ENCODE measurements at places on chromosomes 16 and 17.

- DNase-seq: no peak
Measured at GRCh38 chr17:7515911-7516610, 31.9 kb downstream of the POLR2A start.

DNA sequence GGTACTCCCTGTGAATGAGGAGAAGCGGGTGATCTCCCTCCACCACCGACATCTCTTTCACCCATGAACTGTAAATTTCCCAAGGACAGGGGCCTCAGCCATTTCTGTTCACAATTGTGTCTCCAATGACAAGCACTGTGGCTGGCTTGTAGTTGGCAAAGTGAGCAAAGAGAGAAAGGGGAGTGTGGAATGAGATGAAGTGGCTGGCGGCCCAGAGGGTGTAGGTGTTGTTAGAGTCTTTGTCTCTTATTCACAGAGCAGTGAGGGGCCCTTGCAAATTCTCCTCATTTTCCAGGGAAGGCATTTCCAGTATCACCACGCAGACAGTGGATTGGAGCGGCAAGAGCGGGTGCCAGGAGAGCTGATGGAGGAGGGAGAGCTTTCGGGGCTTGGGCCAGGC is 411.7 kb upstream of the EEF2KMT start:
- DNase-seq: no peak

DNA sequence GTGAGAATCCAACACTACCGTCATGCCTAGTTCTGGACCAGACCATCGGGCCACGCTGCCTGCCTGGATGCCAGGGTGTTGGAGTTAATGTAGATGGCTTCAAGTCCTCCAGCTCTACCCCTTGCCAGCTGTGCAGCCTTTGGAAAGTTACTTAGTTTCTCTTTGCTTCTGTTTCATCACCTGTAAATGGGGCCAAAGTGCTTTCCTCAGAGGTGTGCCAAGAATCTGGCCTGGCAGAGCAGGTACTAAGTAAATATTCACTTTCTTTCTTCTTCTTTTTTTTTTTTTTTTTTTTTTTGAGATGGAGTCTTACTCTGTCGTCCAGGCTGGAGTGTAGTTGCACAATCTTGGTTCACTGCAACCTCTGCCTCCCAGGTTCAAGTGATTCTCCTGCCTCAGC is 159.5 kb upstream of the RPL38 start:
- no peak for DNase-seq

- no peak for DNase-seq
Measured at GRCh38 chr17:5331506-5331905, 49.4 kb downstream of the RABEP1 start.

DNA sequence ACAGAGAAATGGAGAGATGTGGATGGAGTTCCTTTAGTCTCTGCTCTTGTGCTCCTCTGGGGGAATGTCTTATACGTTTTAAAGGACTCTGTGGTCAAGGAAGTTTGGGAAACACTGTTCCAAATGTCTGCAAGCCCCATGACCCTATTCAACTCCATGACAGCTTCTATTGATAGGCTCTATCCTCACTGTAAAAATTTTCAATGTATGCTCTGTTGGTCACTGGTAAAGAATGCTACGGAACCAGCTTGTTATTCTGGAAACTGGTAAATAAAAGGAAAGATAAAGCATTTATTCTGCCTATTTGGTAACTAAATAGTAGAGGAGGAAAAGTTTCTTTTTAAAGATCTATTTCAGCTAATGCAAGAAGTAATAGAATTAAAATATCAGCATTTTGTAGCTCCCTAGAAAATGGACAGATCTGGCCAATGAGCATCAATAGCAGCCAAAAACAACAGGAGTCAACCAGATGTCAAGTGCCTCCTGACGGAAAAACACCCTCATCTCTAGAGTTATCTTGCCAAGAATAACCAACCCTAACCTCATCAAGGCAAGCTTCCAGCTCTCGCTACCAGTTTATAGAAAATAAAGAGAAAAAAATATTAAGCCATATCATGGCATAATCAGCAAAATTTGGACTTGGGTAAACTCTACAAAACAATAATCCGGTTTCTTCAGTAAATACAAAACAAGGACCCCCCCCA is 16.1 kb downstream of the GDE1 start:
- DNase-seq: no peak

GRCh38 chr17:28347261-28347891 is 10.0 kb downstream of the POLDIP2 start:
- DNase-seq: no peak

DNA sequence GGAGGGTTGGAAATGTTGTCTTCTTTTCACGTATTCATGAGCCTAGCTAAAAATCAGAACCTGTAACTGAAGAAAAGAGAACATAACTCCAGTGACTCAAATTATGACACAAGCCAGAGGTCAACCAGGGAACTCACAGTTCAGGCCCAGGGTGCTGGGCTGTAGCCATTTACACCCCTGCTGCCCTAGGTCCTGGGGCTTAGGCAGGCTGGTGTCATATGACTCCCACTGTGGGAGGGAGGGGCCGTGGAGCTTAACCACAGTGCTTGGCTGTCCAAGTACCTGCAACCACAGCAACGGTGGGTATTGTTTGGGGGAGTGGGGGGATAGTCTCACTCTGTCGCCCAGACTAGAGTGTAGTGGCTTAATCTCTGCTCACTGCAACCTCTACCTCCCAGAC is 71.1 kb upstream of the AMZ2 start:
- no peak for DNase-seq

- no peak for DNase-seq
Measured at GRCh38 chr16:65658349-65658748, 536.5 kb upstream of the CDH11 start.

GRCh38 chr17:59601130-59601529 is 18.6 kb upstream of the CLTC start:
- no peak for DNase-seq

- no peak for DNase-seq
Measured at GRCh38 chr17:42547698-42548069, 5.0 kb upstream of the HSD17B1 start.

- no peak for DNase-seq
Measured at GRCh38 chr16:53605831-53606400, 97.7 kb downstream of the RPGRIP1L start.

- DNase-seq: no peak
Measured at GRCh38 chr16:65323655-65324237, 201.9 kb upstream of the CDH11 start.

DNA sequence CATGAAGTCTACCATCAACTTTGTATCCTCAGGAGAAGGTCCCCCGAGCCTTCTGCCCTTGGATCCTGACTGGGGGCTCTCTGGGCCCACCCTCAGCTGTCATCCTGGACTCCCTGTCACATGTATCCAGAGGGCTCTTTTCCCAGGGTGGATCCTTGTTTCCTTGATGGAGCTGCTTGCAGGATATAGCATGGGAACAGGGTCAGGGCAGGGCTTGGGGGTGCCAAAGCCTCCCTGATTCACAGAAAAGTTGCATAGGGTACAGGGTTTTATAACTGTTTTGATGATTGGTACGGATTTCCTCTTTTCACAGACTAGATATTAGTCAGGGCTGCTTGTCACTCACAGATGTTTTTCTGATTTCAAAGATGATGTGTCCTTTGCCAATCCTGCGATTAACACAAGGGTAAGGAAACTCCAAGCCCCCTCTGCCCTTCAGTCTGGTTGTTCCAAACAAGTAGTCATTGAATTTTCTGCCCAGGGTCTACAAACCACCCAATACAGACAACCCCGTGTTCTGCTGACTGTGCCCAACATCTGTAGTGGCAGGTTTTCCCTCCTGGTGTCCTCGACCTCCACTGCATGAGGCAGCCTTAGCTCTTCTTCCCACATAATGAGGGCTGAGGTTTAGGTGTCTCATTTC is 20.6 kb upstream of the SLC35G3 start:
- peak; percentile 40 for DNase-seq

- peak; percentile 95 for DNase-seq
Measured at GRCh38 chr17:80892019-80892855, 99.4 kb upstream of the CHMP6 start.

- DNase-seq: no peak
Measured at GRCh38 chr16:15404792-15405191, 9.2 kb downstream of the MPV17L start.

Measured in activated naive CD4-positive, alpha-beta T cell treated with Interleukin-2 at 50 U/mL for 16 hours (primary cell).